ENCODE measurements at places on chromosomes 11 and 22. TPM values are rescaled to one million over a fixed set of nuclear protein-coding genes. Genes with fewer than 3 reads are reported as not detected.

- H3K27me3 ChIP-seq, result no peaks in the 10 kb centered on the region
- H3K4me1 ChIP-seq, result peaks cover 27% of the 10 kb centered on the region
- no peak for DNase-seq
- H3K4me3 ChIP-seq, result no peak overlapping the region
- peaks cover 2% of the 10 kb centered on the region for H3K36me3 ChIP-seq
Observed at GRCh38 chr11:5694642-5695041, 5.1 kb downstream of the TRIM22 start.

GRCh38 chr11:27233654-27234042, 129.4 kb downstream of the CCDC34 start:
- H3K4me1 ChIP-seq, result no peaks in the 10 kb centered on the region
- no peak overlapping the region for H3K27ac ChIP-seq
- H3K4me3 ChIP-seq, result no peak overlapping the region
- H3K36me3 ChIP-seq, result no peaks in the 10 kb centered on the region
- no peaks in the 10 kb centered on the region for H3K27me3 ChIP-seq
- no peak for DNase-seq

GRCh38 chr11:83249972-83250593, 36.1 kb downstream of the CCDC90B start:
- no peaks in the 10 kb centered on the region for H3K4me1 ChIP-seq
- H3K36me3 ChIP-seq, result no peaks in the 10 kb centered on the region
- peak; percentile 44 for DNase-seq

The CSF2RB gene
- polyA plus RNA-seq, result not detected

The DCDC1 gene
- not detected for polyA plus RNA-seq

All from naive thymus-derived CD4-positive, alpha-beta T cell (primary cell).